ENCODE measurements at places on chromosomes 3 and 15. TPM values are rescaled to one million over a fixed set of nuclear protein-coding genes. Genes with fewer than 3 reads are reported as not detected.
A peak's percentile ranks its signal among the peaks of the same experiment; 100 is the strongest.

The RHCG gene
- not detected for total RNA-seq

The GABRB3 gene
- total RNA-seq, result 8.2 TPM

The ALCAM gene
- 270 TPM for total RNA-seq

The CCDC13 gene
- total RNA-seq, result not detected

The CCDC54 gene
- not detected for total RNA-seq

DNA sequence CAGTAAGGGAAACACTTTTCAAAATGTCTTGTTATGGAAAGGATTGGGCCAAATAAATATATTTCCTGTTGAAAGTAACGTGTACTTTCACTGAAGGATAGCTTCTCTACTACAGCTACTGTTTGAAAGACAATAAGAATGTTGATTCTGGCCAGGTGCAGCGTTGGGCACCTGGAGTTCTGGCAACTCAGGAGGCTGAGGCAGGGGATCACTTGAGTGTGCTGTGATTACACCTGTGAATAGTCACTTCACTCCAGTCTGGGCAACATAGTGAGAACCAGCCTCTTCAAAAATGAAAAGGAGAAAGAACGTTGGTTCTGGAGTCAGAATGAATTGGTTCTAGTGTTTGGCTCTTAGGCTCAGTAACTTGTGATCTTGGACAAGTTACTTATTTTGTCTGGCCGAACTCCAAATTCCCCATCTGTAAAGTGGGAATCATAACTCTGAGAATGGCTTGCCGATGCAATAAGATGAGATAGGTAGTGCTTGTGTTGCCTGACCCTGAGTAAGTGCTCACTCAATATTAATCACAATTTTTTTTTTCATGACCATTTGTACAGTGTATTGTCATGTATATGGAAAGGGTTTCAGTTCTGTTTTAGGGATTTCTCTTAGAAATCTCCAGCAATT is 310.8 kb downstream of the PTPRG start:
- DNase-seq, result no peak
- peaks cover 51% of the 10 kb centered on the region for H3K4me1 ChIP-seq
- H3K36me3 ChIP-seq, result peaks cover 2% of the 10 kb centered on the region
- no peak overlapping the region for H3K27ac ChIP-seq
- H3K4me3 ChIP-seq, result no peak overlapping the region

GRCh38 chr3:152589644-152590043 is 245.3 kb upstream of the P2RY1 start:
- no peak overlapping the region for H3K4me3 ChIP-seq
- no peaks in the 10 kb centered on the region for H3K27me3 ChIP-seq
- DNase-seq, result no peak
- no peak overlapping the region for H3K27ac ChIP-seq

GRCh38 chr15:99169769-99170311 is 65.0 kb downstream of the SYNM start:
- H3K4me1 ChIP-seq, result peaks cover 31% of the 10 kb centered on the region
- H3K27ac ChIP-seq, result peak overlapping the region; percentile 96
- DNase-seq, result no peak
- peak overlapping the region; percentile 33 for H3K4me3 ChIP-seq

DNA sequence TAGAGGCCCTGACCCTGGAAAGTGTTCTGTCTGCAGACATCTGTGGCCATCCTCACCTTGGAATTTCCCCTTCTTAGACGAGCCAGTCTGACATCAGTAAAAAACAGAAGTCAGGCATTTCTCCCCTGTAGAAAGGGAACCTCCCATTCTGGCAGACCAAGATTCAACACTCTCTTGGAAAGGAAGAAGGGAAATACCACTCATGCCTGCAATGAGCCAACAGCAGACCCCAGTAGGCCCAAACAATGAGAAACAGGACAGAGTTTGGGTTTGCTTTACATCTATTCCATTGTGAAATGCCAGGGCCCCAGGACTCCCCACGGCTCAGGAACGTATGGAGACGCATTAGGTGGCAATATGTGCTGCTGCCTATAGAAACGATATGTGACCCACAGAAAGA is 264.0 kb upstream of the NSMCE3 start:
- DNase-seq, result no peak
- no peaks in the 10 kb centered on the region for H3K36me3 ChIP-seq
- H3K4me1 ChIP-seq, result peaks cover 14% of the 10 kb centered on the region
- H3K4me3 ChIP-seq, result no peak overlapping the region
- H3K27ac ChIP-seq, result no peak overlapping the region

DNA sequence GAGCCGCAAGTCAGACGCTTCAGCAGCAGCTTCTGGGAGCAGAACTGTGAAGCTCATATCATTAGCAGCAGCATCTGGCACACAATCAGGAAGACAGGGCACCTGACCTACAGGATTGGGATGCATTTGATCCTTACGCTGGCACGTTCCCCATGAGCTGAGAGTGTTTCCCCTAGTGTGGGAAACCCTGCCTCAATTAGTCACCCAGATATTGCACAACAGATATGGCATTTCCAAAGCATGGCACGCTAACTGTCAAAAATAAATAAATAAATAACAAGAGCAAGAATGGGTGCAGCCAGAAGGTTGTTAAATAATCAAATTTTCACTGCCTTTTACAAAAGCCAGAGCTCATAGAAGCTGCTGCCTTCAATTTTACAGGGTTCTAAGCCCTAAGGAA is 189.6 kb upstream of the THBS1 start:
- no peak overlapping the region for H3K27ac ChIP-seq
- DNase-seq, result no peak
- H3K4me1 ChIP-seq, result no peaks in the 10 kb centered on the region
- no peak overlapping the region for H3K4me3 ChIP-seq

DNA sequence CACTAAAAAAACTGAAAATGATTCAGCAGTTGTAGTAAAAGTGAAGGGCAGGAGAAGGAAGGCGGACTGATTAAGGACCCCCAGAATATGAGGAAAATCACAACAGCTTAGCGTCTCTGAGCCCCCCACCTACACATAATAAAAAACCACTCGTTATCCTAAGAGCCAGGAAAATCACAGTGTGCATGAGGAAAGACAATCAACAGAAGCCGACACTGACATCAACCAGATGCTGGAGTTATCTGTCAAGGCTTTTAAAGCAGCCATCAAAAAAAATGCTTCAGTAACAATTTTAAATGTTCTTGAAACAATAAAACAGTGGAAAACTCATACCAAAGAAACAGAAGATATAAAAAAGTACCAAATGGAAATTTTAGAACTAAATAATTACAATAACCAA is 9.7 kb upstream of the CXCR6 start:
- no peak overlapping the region for H3K27ac ChIP-seq
- H3K4me1 ChIP-seq, result peaks cover 4% of the 10 kb centered on the region
- no peak overlapping the region for H3K4me3 ChIP-seq

GRCh38 chr3:126116526-126116925 is 32.6 kb upstream of the SLC41A3 start:
- no peak overlapping the region for H3K4me3 ChIP-seq
- peaks cover 12% of the 10 kb centered on the region for H3K27me3 ChIP-seq
- no peaks in the 10 kb centered on the region for H3K4me1 ChIP-seq
- no peak overlapping the region for H3K27ac ChIP-seq

DNA sequence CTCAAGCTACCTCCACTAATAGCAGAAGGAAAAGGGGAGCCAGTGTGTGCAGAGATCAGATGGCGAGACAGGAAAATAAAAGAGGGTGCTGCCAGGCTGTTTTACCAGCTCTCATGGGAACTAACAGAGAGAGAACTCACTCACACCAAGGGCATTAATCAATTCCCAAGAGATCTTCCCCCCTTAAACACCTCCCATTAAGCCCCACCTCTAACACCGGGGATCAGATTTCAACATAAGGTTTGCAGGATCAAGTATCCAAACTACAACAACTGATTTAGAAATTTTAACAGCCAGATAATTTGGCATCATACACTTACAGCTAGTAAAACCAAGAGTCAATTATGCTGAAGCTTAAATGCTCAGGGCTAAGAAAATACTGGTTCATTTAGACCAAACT is 18.9 kb downstream of the CD200 start:
- no peaks in the 10 kb centered on the region for H3K36me3 ChIP-seq
- no peaks in the 10 kb centered on the region for H3K27me3 ChIP-seq
- no peak overlapping the region for H3K4me3 ChIP-seq
- no peak overlapping the region for H3K27ac ChIP-seq
- no peaks in the 10 kb centered on the region for H3K4me1 ChIP-seq
- DNase-seq, result no peak

Measured in chondrocyte (in vitro differentiated cells).